Activated CD4-positive, alpha-beta T cell treated with anti-CD3 and anti-CD28 coated beads for 4 hours (primary cell): ENCODE measurements at places on chromosomes 4 and X.

GRCh38 chr4:61049018-61049417 lies 151.1 kb upstream of the ADGRL3 start:
- DNase-seq, result no peak

- DNase-seq, result no peak
Measured at GRCh38 chr4:68606240-68606639, 30.1 kb upstream of the UGT2B17 start.

GRCh38 chrX:40015693-40016092 lies 82.1 kb downstream of the BCOR start:
- DNase-seq, result no peak

DNA sequence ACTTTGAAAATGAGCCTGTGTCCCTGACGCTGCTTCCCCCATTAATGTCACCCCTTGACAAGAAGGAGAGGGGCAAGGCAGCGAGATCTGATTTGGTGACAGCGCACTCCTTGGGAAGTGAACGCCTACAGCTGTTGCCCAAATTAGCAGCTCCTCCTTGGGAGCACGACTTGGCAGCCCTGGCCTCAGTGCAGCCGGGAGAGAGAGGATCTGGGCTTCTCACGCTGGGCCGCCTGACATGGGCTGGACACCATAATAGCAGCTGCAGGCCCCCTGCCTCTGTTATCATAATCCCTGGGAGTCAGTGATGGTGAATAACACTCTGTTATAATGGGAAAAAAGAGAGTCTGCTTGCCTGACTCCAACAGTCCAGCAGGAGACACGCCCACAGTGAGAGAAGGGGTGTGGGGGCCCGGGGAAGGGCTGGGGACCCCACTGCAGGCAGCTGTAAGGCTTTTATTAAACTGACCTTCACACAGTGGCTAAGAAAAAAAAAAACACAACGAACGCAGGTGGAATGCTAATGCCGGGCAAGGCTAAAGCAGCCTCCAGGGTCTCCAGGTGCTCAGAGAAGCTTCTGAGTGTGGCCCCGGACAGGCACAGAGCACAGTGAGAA lies 73.3 kb downstream of the PSAPL1 start:
- no peak for DNase-seq

GRCh38 chrX:129653181-129653970 lies 1.4 kb downstream of the APLN start:
- no peak for DNase-seq

- no peak for DNase-seq
Measured at GRCh38 chr4:185305979-185306442, 89.7 kb downstream of the LRP2BP start.

- no peak for DNase-seq
Measured at GRCh38 chrX:86711531-86712180, 563.4 kb downstream of the DACH2 start.

DNA sequence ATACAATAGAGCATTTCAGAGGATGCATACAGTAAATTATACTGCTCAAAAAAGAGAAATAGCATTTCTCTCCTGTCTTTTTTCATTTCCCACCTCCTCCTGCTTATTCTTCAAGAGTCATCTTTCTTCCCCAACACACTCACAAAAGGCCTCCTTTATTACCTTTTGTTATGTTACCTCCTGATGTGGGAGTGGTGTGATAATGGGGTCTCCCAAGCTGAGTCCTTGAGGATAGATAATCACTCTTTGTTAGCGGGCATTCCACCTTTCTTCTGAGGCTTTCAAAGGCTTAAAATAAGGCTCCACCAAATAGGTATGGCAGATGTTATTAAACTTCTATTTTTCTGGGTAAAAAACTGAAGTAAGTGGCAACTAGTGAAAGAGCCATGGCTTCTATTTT lies 159.8 kb downstream of the CPEB2 start:
- no peak for DNase-seq

DNA sequence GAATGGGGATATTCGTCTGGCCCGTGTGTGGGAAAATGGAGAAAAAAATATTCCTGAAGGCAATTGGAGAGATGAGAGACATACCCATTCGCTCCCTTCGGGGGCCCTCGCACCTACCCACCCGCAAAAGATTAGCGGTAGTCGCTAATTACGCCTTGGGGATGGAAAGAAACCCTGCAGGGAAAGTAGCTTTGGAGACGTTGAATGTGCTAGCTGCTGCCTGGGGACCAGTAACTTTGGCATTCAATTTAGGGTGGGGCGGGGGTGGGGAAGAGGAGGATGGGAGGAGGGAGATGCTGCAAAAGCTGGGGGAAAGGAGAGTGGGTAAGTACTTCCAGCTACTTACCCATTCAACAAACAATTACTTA lies 407 bp upstream of the ZC4H2 start:
- no peak for DNase-seq

DNA sequence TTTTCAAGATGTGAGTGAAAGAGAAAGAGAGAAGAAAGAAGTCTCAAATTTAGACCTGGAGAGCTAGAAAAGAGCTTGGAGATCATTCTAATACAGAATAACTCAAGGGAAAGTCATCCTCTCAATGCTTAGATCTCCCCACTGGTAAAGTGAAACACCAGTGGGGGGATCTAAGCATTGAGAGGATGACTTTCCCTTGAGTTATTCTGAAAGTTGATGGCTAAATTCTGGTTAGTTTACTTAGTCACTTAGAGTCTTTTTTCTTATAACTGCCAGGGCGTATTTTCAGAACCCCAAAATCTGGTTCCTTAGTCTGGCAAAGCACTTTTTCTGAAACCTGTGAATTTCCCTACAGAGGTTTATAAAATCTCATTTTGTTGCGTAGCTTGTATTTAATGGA lies 198.6 kb downstream of the ARHGAP24 start:
- DNase-seq, result no peak

GRCh38 chr4:124509151-124509550 lies 203.4 kb downstream of the ANKRD50 start:
- no peak for DNase-seq

- DNase-seq, result no peak
Measured at GRCh38 chrX:3468031-3468430, 121.6 kb upstream of the MXRA5 start.

- no peak for DNase-seq
Measured at GRCh38 chr4:48954314-48954713, 31.8 kb upstream of the CWH43 start.

- no peak for DNase-seq
Measured at GRCh38 chr4:6568689-6569332, 6.2 kb upstream of the MAN2B2 start.

DNA sequence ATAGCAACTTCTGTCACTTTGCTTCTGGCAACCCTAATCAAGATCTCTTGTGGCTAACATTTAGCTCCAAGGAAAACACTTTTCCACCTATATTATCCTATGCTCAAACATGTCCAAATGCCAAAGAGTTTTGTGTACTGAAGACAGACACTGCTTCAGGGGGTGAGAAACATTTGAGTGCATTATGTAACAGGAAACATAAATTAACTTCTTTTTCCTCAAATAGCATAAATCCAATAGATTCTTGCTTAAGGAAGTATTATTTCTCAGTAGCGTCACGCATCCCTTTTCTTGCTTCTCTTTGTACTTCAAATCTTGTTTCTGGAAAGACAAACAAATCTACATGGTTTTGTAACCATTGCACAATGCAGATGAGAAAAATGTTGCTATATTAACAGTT lies 839.1 kb downstream of the GLUD2 start:
- no peak for DNase-seq

- no peak for DNase-seq
Measured at GRCh38 chr4:68960294-68961163, 8.9 kb upstream of the UGT2A3 start.

- DNase-seq, result no peak
Measured at GRCh38 chr4:23235628-23236390, 543.1 kb downstream of the GBA3 start.

DNA sequence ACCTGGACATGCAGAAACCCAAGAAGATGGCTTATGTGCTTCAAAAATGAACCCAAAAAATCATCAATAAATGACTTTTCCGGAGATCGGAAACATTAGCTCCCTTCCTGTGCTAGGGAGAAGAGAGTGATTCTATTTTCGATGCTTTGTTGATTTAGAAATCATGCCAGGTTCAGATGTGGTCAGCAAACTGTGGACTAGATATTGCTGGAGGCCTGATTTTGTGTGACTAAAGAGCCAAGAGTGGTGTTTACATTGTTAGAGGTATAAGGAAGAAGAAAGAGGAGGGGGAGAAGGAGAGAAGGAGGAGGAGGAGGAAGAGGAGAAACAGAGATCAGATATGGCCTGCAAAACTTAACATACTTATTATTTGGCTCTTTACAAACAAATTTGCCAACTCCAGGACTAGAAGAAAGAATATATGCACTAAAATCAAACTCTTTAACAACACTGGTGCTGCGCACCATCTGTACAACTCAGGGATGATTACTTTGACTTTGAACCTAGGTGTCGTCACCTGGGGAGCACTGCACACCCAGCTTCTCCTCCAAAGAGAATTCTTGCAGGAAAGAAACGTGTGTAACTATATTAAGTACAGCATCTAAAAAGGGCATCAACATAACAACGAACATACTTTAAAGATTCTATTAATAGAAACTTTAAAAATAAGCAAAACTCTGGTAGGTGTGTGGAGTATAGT lies 664.9 kb upstream of the LCORL start:
- DNase-seq, result no peak

- no peak for DNase-seq
Measured at GRCh38 chrX:8520178-8520577, 55.5 kb downstream of the VCX3B start.

DNA sequence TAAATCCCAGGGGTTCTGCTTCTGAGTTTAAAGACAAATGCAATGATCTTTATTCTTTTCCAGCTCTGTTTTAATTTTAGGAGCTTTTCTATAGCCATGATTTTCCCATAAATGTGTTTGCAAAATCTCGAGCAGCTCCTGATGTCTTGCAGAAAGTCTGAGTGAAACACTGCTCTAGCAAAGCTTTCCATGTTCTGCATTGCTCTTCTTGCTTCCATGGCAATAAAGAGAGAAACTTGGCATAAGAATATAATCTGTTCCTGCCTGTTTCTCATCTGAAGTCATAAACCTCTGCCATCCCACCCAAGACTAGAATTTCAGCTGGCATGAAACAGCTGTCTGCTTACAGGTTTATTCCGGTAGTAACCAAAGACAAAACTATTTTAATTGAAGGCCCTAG lies 254.5 kb downstream of the SPRY1 start:
- no peak for DNase-seq

GRCh38 chr4:20266215-20267082 lies 14.7 kb downstream of the SLIT2 start:
- no peak for DNase-seq

DNA sequence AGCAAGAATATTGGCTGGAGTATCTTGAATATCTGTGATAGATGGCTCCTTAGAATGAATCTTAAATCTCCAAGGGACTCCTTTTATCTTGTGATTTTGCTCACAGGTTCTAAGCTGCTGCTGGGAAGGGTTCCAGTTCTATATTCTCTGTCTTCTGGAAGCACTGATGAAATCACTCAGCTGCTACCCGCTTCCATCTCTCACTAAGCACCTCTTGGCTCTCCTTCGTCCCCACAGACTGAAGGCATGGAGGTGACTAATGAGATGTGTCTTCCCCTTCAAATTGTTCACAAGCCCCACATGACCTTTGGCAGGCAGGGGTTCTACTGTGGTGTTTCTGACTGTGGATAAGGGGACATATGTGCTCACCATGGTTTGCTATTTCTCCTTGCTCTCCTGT lies 75.9 kb downstream of the C4orf51 start:
- no peak for DNase-seq

GRCh38 chr4:87033902-87034301 lies 99.1 kb downstream of the AFF1 start:
- no peak for DNase-seq

DNA sequence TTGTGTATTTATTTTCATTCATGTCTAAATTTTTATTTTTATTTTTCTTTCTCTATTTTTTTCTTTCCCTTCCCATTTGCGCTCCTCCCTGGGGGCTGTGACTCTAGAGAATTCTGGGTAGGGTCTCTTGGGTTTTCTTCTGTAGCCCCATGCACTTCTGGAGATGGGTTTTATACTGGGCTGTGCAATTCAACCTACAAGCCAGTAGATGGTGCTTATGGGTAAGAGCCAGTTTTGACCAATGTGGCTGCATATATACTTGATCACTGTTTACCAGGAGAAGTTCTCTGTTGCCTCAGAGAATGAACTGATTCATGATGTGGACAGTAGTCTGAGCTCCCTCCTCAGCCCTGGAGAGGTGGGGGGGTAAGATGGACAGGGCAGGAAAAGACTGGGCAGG lies 614.6 kb downstream of the PCDH19 start:
- DNase-seq, result no peak

- no peak for DNase-seq
Measured at GRCh38 chrX:86149119-86149518, 868 bp downstream of the DACH2 start.

- no peak for DNase-seq
Measured at GRCh38 chrX:70998411-70999027, 67.6 kb upstream of the SLC7A3 start.

GRCh38 chr4:165077034-165077578 lies 23.4 kb downstream of the TRIM75 start:
- no peak for DNase-seq

DNA sequence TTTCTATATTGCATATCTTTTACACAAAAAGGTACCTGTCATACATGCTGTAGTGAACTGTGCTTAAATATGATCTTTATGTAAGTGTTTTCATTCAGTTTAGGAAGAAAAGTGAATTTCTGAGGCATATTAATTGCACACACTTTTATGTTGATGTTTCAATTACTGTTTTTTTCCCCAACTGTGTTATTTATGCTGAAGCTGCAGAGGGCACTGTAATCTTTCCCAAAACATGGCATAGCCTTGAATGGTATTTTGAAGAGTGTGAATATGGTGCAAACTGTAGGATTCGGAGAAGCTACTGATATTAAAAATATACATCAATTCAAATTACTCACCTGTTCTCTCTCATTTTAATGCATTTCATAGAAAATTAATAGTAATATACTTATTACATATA lies 6.0 kb upstream of the CENPE start:
- no peak for DNase-seq

- no peak for DNase-seq
Measured at GRCh38 chr4:175290401-175290800, 372.2 kb downstream of the ADAM29 start.

DNA sequence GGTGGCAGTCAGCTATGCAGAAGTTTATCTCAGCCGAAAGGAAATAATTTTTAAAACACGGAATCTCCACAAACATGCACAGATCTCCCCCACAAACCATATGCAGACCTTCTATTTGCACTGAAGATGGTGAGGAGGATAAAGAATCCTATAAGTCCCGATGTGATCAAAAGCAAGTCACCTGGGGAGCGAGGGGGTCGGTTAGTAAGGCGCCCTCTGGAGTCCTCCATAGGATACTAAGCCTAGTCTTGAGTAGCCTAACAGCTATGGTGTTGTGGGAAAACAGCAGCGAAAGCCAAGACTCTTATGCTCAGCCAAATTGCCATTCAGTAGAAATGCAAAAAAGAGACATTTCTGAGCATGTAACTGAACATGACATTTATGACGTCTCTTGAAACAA lies 210.9 kb downstream of the FRMPD4 start:
- no peak for DNase-seq
